PC-9 (cell line): ENCODE measurements at places on chromosomes 7 and 10. TPM values are rescaled to one million over a fixed set of nuclear protein-coding genes. Genes with fewer than 3 reads are reported as not detected.

DNA sequence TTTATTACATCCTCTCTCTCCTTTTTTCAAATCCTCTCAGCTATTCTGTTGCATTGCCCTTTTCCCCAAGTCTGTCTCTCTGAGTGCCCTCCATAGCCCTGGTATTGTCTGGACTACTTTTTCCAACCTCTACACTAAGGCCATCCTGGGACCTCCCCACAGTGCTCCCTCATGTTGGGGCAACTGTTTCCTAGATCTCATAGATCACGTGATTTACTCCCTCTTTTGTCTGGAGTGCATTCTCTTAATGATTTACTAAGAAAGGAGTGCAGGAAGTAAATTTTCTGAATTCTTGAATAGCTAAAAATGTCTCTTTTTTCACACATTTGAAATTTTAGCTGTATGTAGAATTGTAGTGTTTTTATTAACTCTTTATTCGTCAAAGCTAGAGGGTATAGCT, 217.0 kb downstream of the PAXIP1 start:
- DNase-seq: no peak

DNA sequence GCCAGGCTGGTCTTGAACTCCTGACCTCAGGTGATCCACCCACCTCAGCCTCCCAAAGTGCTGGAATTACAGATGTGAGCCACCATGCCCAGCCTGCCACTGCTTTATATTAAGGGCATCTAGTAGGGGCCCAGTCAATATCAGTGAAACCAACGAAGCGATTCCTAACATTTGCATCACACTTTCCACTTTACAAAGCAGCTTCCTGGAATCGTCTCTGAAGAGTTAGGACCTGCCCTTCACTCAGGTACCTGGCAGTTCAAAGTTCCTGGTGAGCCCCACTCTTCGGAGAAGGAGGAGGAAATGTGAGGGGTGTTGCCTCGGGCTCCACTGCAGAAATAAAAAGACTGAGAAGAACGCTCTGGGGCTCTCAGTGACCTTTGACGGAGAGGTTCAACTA, 31.1 kb upstream of the EZH2 start:
- DNase-seq: no peak

GRCh38 chr7:71560354-71560995, 428.5 kb downstream of the GALNT17 start:
- no peak for DNase-seq

DNA sequence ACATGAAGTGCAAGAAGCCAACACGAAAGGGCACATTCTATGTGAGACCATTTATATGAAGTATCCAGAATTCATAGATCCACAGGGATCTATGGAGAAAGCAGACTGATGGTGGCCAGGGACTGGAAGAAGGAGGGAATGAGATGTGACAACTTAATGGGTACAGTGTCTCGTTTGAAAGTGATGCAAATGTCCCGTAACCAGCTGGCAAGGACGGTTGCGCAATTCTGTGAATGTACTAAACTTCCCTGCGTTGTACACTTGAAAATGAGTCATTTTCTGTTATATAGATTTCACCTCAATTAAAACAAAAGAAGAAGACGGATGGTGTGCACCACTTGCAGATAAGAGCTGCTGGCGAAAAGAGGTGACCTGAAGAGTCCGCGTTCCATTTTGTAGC, 861.1 kb downstream of the TYW1 start:
- no peak for DNase-seq

The LRRN3 gene
- total RNA-seq: not detected in 2 replicates

DNA sequence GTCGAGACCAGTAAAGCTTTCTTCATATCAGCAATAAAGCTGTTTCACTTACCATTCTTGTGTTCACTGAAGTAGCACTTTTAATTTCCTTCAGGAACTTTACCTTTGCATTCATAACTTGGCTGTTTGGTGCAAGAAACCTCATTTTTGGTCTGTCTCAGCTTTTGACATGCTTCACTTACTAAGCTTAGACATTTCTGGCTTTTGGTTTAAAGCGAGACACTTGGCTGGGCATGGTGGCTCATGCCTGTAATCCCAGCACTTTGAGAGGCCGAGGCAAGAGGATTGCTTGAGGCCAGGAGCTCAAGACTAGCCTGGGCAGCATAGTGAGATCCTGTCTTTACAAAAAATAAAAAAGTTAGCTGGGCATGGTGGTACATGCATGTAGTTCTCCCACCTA, 15.8 kb downstream of the PLEKHA1 start:
- no peak for DNase-seq

DNA sequence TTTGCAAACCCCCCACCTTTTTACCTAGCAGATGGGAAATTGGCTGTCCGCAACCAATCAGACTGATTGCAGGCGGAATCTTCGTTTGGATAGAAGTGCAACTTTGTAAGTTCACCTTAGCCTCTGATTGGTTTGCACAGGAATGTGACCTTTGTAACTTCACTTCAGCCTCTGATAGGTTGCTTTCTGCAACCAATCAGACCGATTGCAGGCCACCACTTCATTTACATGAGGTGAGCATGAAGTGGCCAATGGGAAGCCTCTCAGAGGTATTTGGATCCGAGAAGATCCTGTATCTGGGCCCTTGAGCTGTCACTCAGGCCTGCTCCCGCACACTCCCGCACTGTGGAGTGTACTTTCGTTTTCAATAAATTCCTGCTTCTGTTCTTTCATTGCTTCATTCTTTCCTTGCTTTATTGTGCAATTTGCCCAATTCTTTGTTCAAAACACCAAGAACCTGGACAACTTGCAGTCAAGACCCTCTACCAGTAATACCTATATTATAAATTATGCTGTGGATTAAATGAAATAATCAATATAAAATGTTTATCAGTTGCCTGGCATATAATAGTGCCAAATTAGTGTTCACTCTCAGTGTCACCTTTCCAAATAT, 491.4 kb downstream of the PLXNA4 start:
- peak; percentile 17 for DNase-seq

- no peak for DNase-seq
These were observed 1.2 kb upstream of the OR2F1 start for GRCh38 chr7:143953421-143953820.

GRCh38 chr7:50539725-50540124, 25.5 kb downstream of the DDC start:
- no peak for DNase-seq
